ENCODE measurements at places on chromosomes 3 and 15.

DNA sequence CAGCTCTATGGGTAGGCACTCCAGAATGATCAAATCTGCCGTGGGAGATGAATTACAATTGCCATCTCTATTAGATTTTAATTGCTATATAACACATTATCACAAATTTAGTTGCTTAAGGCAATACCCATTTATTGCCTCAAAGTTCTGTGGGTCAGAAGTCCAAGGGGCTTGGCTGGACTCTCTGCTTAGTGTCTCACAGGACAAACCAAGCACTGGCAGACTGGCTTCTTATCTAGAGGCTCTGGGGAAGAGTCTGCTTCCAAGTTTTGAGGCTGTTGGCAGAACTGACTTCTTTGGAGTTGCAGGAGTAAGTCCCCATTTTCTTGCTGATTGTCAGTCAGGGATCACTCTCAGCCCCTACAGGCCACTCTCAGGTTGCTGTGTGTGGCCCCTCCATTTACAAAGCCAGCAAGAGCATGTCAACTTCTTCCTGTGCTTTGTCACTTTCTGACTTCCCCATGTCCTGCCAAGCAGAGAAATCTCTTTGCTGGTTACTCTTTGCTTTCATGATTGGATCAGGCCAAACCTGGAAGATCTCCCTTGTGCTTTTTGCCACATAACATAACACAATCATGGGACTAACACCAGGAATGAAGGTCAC, 93.5 kb upstream of the PRICKLE2 start:
- DNase-seq, result no peak

DNA sequence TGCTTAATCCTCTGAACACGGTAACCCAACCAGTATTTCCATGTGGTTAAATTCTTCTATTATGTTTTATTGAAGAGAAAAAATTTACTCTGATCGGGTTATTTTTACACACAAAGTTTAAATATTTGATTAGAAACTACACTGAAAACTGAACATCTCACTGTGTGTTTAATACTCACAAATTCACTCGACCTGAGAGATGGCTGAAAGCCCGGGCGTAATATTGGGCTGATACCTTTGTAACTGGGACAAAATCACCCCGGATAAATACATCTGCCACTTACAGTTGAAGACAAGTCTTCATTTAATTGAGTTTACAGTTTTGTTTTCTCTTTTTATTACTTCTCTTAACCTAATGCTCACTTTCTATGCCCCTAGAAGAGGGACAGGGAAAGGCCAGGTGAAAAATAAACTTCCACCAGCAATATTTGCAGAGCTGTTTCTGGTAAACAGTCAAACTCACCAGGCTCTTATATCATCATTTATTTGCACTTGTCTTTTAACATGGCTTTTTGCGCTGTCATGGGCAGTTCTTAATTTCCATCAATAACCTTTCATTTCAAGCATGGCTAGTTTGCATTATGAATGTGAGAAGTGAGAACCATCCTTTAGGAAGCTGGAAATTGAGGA, 145.6 kb upstream of the TMCO5A start:
- DNase-seq, result no peak

DNA sequence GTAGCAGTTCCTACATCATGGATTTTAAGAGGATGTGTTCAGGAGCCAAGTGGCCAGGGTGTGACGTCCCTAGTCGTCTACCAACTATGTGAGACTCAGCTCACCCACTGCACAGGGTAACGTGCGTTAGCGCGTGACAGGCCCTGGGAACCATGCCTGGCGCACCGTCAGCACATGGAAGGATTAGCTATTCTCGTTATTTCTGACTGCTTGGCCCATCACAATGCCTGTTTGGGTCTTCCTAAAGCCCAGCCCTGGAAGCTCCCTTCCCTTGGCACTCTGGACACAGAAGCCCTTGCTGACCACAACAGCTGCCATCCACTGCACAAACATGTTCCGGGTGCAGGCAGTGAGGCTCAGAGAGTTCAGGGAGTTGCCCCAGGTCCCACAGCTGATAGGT, 91.0 kb upstream of the RPL32 start:
- DNase-seq, result no peak

DNA sequence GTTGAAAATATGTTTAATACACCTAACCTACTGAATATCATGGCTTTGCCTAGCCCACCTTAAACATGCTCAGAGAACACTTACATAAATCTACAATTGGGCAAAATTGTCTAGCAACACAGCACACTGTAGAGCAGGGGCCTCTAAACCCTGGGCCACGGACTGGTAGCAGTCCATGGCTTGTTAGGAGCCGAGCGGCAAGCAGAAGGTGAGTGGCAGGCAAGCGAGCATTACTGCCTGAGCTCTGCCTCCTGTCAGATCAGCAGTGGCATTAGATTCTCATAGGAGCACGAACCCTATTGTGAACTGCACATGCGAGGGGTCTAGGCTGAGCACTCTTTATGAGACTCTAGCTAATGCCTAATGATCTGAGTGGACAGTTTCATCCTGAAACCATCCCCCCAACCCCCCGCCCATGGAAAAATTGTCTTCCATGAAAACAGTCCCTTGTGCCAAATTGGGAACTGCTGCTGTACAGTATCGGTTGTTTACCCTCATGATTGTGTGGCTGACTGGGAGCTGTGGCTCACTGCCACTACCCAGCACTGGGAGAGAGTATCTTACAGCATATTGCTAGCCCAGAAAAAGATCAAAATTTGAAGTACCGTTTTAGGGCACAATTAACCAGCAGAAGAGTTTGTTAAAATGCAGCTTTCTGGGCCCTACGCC, 26.1 kb downstream of the CMSS1 start:
- DNase-seq, result no peak

- no peak for DNase-seq
Measured at GRCh38 chr15:40468898-40469331, 1.9 kb upstream of the CHST14 start.

DNA sequence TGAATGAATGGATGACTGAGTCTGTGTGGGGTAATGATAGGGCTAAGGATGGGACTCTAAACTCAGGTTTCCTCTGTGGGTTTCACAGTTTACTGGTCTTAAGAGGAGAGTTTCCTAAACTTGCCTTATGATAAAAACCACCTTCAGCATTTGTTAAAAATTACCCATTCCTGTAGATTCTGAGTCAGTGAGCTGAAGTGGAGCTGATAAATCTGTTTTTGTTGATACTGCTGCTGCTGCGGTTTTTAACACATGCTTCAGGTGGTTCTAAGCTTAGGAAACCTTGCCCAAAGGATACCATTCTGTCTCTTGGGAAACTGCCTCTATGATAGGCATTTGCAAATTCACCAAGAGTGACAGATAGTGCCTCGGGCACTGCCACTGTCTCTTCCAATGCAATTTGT, 52.6 kb downstream of the MECOM start:
- DNase-seq, result no peak

GRCh38 chr3:53150247-53151085, 10.5 kb upstream of the PRKCD start:
- no peak for DNase-seq

- no peak for DNase-seq
Measured at GRCh38 chr3:158057666-158058065, 48.6 kb downstream of the SHOX2 start.

DNA sequence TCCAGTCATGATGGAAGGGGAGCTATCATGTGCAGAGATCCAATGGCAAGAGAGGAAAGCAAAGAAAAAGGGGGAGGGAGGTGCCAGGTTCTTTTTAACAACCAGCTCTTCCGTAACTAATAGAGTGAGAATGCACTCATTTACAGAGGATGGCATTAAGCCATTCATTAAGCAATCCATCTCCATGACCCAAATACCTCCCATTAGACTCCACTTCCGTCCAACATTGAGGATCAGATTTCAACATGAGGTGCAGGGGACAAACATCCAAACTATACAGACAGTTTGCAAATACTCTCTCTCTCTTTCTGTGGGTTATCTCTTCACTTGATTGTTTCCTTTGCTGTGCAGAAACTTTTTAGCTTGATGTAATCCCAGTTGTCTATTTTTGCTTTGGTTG, 21.2 kb downstream of the ZDHHC23 start:
- DNase-seq, result no peak

- no peak for DNase-seq
Measured at GRCh38 chr15:66704803-66705153, 2.7 kb downstream of the SMAD6 start.

GRCh38 chr15:35256141-35256540, 171.0 kb upstream of the NANOGP8 start:
- DNase-seq, result no peak
